ENCODE measurements at places on chromosomes 6 and 20. TPM values are rescaled to one million over a fixed set of nuclear protein-coding genes. Genes with fewer than 3 reads are reported as not detected.
A peak's percentile ranks its signal among the peaks of the same experiment; 100 is the strongest.

BHLHE23 gene
- not detected for total RNA-seq

PSORS1C2 gene
- not detected for total RNA-seq

ZNF311 gene
- total RNA-seq, result 0.53 TPM

ASCC3 gene
- 64.1 TPM for total RNA-seq

POFUT1 gene
- 95.7 TPM for total RNA-seq

GRCh38 chr20:19015351-19016139 lies 196.9 kb upstream of the SLC24A3 start:
- no peak for DNase-seq

- no peak for DNase-seq
Measured at GRCh38 chr6:25202504-25202903, 76.7 kb upstream of the CARMIL1 start.

GRCh38 chr6:68237205-68237604 lies 397.9 kb upstream of the ADGRB3 start:
- no peak for DNase-seq

- no peak for DNase-seq
Measured at GRCh38 chr6:104601721-104602120, 258.0 kb downstream of the HACE1 start.

GRCh38 chr20:40945754-40946450 lies 82.7 kb upstream of the TOP1 start:
- no peak for DNase-seq

DNA sequence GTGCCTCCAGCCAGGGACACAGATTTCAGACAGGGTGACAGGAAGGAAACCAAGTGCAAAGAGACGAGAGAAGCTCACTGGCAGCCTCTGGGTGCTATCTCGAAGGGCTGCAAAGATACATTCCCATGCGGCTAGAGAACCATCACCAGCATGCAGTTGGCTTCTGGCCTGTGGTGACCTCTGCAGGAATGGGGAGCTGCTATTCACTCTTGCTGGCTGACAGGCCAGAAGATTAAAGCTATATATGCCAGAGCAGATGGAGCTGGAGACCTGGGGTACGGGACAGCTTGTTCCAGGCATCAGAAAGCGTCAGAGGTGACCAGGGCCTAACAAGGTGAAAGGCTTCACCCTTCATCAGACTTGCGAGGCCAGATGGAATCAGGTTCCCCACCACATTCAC lies 20.0 kb downstream of the MAP1LC3A start:
- no peak for DNase-seq

DNA sequence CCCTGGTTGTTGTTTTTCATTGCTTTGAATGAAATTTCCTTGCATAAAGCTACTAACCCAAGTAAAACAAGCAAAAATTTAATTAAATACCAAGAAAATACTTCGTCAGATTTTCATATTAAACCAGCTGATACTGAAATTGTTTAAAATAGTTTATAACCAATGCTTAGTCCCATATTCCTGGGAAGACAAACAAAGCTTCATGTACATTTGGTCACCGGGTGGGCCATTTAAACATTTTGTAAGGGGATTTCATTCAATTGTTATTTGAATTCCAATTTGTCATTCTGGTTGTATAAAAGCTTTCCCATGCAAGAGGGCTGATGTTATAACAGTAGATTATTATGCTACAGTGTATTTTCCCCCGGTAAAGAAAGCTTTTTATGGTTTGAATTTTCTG lies 578 bp upstream of the RBBP9 start:
- no peak for DNase-seq

DNA sequence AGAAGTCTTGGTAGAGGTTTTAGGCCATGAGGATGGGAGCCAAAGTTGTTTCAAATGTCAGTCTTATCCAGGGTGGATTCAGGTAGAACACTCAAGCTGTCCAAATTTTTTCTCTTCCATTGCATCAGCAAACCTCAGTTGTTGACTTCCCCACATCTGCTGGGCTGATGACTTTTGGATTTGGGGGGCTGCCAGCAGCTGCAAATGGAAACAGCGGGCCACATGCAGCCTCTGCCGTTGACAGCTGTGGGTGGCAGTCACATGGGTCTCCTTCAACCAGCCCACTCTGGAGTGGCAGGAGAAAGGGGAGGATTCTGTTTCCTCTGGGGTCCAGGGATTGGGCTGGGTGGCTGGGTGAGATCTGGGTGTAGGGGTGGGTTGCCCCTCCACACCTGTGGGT lies 5.8 kb upstream of the MLN start:
- DNase-seq, result no peak

- no peak for DNase-seq
Measured at GRCh38 chr6:32188381-32189068, 1.5 kb downstream of the PBX2 start.

- no peak for DNase-seq
Measured at GRCh38 chr20:63833776-63834490, 2.9 kb upstream of the ZBTB46 start.

DNA sequence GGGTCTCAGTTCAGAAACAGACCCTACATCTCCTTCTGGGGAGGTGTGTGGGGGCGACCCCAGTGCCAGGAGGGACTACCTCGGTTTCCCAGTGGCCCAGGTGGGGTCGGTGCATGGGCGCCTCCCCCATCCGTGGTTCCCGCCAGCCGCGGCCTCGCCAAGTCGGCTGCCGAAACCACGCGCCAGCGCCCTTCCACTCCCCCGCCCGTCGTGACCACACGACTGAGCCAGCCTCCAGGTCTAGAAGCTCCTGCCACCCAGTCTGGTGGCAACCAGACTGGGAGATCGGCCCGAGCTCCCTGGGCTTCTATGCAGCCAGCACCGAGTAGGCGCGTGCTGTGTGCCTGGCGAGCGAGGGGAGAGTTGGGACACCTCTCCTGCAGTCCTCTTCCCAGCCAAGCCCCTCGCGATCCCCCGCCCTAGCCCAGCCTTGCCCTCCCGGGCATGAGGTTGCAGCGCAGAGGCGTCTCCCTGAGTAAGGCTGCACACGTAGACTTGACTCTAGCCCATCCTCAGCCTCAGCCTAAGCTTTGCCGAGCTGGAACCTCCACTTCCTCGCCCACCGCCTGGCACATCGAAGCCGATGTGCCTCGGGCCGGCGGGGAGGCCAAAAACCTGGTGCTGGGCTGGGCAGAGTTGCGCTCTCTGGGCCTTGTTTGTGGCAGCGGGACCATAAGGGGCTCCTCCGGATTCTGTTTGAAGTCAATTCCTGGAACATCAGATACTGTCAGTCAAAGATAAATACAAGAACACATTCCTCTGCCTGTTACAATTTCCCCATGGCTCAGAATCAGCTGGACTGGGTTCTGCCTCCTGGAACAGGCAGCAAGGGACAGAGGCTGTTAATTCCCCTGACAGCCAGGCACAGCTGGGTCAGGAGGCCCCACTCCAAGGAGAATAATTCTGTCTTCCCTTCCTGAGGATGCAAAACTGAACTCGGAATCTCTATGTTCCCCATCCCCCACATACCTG lies 1.5 kb upstream of the CPNE5 start:
- DNase-seq, result peak; percentile 15

GRCh38 chr6:19210849-19211590 lies 626.1 kb upstream of the ID4 start:
- DNase-seq, result no peak

GRCh38 chr6:43798688-43799444 lies 28.9 kb downstream of the VEGFA start:
- no peak for DNase-seq

All from activated T-cell treated with anti-CD3 and anti-CD28 coated beads, Interleukin-2, amount 50 U/mL, for 4 hours (primary cell).